Stimulated activated CD4-positive, alpha-beta T cell treated with anti-CD3 and anti-CD28 coated beads, Interleukin-12 subunit alpha, Interleukin-12 subunit beta, amount 100 ng/mL, for 24 hours (primary cell): ENCODE measurements at places on chromosomes 1 and 21.

- DNase-seq = no peak
These were observed 17.9 kb upstream of the PTCH2 start for GRCh38 chr1:44860891-44861425.

DNA sequence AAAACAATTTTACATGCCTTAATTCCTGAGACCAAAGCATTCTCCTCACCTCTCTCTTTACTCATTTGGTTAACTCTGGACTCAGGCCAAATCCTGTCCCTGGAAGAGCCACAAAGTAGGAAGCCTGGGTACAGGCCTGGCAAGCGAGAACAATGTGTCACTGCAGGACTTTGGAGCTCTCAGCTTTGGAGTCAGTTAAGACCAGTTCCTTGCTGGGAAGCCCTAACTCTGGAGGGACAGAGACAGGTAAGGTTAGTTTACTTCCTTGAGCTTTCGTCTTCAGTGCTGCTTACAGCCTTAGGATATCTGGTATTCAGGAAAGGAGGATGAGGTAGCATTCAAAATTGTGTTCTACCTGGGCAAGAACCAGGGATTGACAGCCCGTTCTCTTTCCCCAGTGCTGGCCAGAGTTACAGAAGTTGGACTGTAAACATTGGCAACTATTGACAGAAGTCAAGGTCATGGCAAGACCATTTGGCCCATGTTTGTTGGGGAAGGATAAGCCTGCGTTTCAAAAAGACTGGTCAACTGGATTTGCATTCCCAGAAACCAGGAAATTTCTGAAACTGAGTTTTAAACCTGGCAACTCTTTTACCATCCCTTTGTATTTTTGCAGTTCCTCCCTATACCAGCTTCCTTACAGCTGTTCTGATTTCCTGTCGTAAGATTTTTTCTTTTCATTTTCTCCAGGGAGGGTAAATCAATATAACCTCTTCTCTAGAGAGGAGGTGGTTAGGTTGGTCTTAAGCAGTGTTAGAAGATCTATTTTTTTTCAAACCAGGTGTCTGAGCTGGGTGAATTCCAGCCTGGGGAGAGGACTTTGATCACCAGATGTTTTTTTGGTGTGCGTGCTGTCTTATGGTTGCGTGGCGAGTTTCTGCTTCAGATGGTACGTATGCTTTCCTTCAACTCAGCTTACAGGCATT is at the start of gene C4BPB:
Gene C4BPB, plus strand, starts transcription at position 160 of the 926 bp plus-strand sequence. Its CDS starts 672 bp downstream, at position 832.
- DNase-seq = no peak

- DNase-seq = no peak
These were observed 4.8 kb upstream of the RGS16 start for GRCh38 chr1:182608845-182609610.

DNA sequence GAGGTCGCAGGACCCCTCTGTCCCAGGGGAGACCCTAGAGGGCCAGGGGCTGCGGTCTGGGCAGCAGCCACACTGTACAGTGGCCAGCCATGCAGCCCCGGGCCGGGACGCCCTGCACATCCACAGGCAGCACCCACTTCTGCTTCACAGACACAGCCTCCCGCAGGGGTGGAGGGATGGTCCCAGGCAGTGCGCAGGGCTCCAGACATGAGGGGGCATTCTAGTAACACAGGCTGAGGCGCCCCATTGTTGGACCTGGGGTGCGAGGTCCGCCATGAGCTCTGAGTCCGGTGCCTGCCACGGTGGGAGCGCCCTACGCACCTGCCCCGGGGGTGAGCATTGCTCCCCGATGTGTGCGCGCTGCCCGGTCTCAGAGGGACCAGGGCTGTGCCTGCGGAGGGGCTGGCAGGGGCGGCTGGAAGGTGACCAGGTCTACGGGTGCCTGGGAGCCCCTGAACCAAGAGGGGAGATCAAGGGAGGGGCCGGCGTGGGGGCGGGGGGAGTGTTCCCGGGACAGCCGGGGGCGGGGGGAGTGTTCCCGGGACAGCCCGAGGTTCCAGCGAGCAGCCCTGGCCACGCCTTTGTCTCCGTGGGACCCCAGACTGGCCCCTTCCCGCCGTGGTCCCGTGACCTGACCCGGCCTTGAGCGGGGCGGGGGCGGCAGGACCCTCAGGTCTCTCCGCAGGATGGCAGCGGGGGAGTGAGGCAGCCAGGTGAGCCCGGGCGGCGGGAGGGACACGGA is 4.5 kb downstream of the MMEL1 start:
- no peak for DNase-seq

DNA sequence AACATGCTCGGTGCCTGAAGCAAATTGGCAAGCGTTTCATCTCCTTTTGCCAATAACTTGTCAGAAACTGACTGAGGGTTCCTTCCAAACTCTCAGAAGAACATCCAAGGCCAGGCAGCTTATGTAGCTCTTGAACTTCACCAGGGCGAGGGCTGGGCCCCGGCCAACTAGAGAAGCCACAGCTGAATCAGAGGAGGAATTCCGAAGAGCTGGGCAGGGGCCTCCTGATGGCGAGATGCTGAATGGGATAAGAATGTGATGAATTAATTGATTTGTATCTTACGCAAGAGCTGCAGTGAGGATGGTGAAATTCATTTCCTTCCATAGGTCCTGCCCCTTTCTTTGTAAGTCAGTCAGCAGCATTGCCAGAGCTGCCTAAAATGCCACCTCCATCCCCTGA is 345.8 kb downstream of the KIF26B start:
- DNase-seq = no peak

- DNase-seq = no peak
These were observed 11.5 kb upstream of the LINGO4 start for GRCh38 chr1:151816548-151817352.

DNA sequence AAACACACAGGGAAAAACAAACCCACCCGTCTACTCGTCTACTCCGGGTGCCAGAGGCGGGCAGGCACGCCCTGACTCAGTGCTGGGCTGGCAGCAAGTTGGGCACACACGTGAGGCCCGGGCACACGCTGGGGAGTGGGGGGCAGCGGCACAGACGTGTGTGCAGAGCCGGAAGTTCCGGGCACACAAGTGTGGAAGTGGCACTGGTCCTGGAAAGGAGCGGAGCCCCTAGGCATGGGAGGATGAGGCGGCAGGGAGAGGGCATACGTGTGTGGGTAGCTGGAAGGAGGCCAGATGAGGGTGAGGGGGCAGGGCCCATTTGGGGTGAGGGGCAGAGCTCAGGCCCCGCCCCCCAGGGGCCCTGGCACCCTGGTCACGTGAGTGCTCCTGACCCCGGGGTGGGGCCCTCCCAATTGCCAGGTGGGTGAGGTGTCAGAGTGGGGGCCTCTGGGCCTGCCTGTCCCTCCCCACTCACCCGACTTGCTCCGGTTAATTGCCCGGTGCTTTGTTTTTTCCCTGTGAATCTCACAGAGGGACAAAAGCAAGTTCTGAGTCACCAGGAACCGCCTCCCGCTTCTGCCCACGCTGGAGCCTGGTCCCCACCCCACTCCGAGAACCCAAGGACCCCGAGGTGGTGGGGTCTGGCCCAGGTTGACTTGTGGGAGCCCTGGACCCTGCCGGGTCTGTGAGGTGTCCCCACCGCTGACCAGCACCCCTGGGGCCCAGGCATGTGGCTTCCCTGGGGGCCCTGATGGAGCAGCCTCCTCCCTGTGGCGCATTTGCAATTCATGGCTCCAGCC is 104.8 kb upstream of the CASZ1 start:
- DNase-seq = no peak

DNA sequence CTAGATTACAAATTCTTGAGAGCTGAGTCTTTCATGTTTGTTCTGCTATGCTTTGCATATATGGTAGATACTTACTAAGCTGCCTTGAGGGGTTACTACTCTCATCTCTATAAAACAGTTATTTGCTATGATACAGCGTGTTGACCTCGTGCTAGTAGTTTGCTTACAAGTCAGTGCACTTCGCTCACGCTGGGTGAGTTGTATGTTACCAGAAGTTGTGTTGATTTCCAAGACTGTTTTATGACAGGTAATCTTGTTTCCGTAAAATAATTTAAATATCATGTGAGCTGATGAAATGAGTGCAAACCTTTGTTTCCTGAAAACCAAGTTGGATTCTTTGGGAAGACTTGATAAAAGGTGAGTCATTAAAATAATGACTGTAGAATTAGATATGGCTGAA is 7.3 kb downstream of the MRPS6 start:
- no peak for DNase-seq

GRCh38 chr1:25517476-25518394 is 25.7 kb upstream of the LDLRAP1 start:
- DNase-seq = no peak

GRCh38 chr1:78607334-78607927 is 12.8 kb upstream of the IFI44L start:
- no peak for DNase-seq

GRCh38 chr1:3890389-3891328 is 9.4 kb downstream of the C1orf174 start:
- no peak for DNase-seq

DNA sequence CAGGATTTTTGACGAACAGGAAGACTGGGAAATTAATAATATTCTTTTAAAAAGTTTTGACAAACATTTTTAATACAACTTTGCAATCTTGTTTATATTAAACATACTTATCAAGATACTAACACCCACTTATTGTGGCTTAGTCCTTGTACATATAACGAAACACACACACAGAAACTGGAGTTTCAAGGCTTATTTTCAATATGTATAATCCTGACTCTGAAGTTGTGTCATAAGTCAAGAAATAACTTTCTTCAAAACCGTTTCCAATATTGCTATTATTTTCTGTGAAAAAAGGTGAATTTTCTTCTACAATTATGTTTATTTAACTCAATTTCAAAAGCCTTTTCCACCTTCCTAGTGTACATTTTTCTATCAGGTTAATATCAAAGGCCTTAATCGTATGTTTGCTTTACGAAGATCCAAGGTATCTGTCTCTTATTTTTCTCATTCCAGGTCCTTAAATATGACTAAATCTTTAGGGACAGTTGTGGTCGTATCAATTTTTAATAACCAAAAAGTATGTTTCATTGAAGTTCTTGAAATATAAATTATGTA is 1.8 kb downstream of the CDKN2C start:
- DNase-seq = no peak

GRCh38 chr1:65812065-65812464 is 19.4 kb downstream of the PDE4B start:
- DNase-seq = peak; percentile 25

GRCh38 chr1:91895832-91896556 is 10.0 kb upstream of the TGFBR3 start:
- no peak for DNase-seq

- DNase-seq = no peak
These were observed 7.4 kb upstream of the CELSR2 start for GRCh38 chr1:109241841-109242345.

DNA sequence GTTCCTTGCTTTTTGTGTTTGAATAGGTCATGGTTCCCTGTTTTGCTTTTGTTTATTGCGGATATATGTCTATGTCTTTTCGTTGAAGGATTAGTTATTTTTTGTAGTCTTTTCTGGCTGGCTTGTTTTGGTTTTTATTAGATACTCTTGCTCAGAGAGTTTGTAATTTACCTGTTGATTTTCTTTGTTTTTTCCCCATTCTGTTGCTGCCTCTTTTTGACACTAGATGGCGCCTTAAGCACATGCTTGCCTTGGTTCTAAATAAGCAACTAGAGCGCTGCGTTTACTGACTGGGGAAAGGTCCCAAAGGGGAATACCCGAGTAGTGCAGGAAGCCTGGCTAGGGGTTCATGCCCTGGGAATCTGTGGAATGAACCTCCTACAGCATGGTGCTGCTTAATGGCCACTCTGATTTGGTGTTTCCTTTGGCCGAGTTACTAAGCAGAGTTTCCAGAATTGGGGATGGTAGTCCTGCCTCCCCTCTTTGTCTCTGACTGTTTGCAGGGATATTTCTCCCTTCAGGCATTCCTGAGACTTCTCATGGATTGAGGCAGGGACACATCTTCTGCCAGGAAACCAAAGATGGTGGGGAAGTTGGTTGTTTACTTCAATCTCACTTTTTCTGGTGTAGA is 143.2 kb downstream of the PTPRU start:
- DNase-seq = no peak

DNA sequence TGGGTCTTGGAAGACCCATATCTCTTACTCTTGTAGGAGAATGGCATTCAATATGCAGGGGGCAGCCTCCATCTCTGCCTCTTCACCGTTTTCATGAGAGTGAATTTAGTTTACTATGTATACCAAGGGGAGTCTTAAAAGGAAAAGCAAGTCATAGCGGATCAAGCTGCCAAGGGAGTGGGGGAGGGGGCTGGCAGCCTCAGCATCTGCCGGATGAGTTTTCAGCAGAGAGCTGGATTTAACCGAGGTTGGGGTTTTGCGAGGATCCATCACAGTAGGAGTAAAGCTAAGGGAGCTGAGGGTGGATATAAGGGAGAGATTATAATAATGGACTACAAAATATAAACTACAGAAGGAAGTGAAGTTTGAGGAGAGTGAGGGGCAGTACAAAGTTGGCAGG is 9.9 kb downstream of the CD160 start:
- DNase-seq = no peak

DNA sequence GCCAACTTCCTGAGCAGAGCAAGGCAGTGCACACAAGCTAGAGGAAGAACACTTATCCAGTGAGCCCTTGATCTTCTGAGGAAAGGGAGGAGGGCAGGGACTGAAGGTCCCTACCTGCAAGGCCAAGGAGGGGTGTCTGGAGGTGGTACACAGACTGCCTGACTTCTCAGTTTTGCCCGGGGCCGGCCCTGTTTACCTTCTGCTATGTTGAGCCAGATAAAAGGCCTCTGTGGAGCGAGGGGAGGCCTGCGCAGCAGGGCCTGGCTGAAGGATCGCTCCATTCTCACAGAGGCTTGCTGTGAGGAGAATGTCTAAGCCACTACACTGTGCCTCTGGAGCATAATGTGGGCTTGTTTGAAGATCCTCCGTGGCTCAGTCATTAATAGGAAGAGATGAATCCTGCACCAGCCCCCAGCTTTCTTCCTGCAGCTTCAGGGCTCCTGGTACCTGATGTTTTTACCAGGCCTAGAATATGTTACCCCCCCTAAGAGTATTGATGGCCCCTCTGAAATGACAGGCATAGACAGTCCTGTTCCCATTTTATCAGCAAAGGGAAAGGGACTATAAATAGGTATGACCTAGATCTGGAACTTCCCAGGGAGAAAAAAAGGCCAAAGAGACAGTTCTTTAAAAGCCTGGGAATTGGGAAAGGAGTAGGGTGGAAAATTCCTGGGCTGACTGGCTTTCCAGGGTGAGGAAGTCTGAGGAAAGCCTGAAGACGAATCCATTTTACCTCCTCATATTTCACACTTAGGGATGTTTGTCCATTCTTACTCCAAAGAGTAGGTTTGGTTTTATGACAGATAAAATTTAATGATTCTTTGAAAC is 4.7 kb downstream of the POGK start:
- no peak for DNase-seq

GRCh38 chr1:235357485-235358373 is 9.5 kb upstream of the TBCE start:
- DNase-seq = no peak

DNA sequence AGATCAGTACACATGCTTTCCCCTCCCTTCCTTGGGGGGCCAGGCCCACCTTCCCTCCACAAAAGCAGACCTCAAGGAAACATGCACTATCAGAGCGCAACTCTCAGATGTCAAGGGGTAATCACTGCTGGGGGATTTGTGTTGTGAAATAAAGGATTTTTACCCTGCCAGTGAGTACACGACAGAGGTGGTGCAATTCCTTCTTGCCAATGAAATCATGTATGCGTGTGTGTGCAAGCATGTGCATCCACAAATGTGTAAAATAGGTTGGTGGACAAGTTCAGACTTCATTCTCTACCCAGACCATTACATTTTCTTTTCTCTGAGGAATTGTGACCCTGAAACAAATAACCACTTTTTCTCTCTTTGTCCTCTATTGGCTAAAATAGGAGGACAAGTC is 9.8 kb upstream of the NOS1AP start:
- DNase-seq = no peak
